Stimulated activated CD8-positive, alpha-beta memory T cell treated with anti-CD3 and anti-CD28 coated beads, Interleukin-7, amount 100 ng/mL, for 1 hour (primary cell): ENCODE measurements at places on chromosomes 2 and 18.

GRCh38 chr2:111246620-111247061 is 125.9 kb downstream of the BCL2L11 start:
- no peak for DNase-seq

GRCh38 chr2:148643421-148643820 is 1.1 kb upstream of the EPC2 start:
- no peak for DNase-seq

DNA sequence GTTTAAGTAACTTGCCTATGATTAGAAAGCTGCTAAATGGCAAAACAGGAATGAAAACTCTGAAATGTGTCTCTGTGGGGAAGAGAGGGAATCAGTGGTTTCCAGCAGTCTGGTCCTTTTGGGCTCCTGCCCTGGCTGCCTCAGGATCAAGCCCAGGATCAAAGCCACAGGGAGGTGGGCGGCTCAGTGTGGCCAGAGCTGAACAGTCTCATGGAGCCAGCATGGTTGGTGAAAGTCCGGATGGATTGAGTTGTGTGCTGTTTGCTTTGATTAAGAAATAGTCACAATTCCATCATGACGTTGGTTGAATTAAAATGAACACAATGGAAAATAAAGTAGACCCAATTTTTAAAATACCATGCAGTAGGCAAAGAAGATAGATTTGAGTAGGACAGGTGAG is 344.2 kb downstream of the LPIN1 start:
- DNase-seq = no peak

GRCh38 chr18:159037-159652 is 788 bp downstream of the USP14 start:
- DNase-seq = no peak

GRCh38 chr2:112767693-112768330 is 3.4 kb upstream of the CKAP2L start:
- no peak for DNase-seq

- DNase-seq = no peak
Observed at GRCh38 chr2:99691926-99692325, 202.1 kb upstream of the REV1 start.

DNA sequence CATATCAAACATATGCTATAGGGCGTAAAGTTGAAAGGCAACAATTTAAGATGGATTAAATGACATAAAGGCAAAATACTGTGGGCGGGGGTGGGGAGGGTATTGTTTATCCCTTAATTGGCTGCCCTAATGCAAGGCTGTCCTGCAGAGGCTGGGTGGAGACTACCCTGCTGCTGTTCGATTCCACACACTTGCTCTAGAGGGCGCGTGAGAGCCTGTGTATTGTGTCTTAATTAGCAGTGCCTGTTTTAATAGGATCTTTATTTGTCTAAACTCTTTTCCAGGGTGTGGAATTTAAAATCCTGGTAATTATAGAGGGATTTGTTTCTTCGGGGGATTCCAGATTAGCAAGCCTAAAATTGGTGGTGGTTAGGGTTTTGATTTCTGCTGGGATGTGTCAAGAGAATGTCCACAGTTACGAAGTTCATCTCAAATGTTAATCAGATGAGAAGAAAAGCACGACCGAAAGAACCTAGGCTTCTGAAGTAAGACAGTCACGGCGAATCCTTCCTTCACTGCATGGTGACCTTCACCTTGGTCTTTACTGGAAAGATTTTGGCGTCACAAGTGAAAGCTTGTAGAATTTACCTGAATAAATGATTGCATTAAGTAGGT is 103.5 kb upstream of the MAP3K20 start:
- DNase-seq = peak; percentile 2

GRCh38 chr2:109481196-109481555 is 132.6 kb downstream of the SEPTIN10 start:
- DNase-seq = no peak

GRCh38 chr18:12520442-12520992 is 112.8 kb downstream of the PRELID3A start:
- no peak for DNase-seq

DNA sequence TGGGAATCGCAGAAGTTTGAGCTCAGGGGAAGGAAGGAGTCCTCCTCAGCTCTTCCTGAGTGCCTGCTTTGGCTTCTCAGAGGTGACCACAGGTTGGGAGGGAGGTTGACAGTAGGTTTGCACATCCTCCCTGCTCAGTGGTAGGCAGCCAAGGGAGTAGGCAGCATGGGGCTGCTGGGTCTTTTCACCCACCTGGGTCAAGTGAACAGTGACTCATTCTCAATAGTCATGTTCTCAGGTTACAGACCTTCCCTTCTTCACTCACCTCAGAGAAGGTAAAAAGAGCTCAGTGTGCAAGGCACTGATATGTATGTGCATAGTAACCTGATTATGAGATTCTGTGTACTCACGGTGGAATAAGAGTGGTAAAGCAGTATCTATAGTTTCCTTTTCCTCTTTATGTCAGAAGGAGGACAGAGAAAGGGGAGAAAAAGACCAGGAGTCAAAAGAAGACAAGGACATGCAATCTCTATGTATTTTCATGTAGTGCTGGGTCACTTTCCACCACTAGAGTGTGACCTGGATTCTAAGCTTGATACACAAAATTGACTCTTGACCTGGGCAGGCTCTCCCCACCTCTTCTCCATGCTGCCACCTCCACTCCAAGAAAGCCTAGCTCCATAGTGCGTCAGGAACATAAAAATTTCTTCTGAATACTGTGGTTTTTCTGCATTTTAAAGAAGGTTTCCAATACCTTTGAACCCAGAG is 36.5 kb upstream of the ASNSD1 start:
- no peak for DNase-seq

DNA sequence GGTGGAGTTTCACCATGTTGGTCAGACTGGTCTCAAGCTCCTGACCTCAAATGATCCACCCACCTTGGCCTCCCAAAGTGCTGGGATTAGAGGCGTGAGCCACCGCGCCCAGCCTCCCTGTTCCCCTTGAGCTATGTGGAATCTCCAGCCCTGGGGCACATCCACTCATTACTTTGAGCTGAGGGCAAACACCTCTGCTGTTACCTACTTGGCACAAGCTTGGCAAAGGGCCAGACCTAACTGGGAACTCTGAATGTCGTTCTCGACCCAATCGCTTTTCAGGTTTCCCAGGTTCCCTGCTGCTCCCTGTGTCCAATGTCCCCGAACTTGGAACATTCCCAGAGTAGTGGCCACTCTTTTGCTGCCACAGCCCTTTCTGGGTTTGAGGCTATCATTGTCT is 40.6 kb downstream of the CHST10 start:
- no peak for DNase-seq

- no peak for DNase-seq
Observed at GRCh38 chr2:113246606-113247005, 32.1 kb downstream of the PAX8 start.

DNA sequence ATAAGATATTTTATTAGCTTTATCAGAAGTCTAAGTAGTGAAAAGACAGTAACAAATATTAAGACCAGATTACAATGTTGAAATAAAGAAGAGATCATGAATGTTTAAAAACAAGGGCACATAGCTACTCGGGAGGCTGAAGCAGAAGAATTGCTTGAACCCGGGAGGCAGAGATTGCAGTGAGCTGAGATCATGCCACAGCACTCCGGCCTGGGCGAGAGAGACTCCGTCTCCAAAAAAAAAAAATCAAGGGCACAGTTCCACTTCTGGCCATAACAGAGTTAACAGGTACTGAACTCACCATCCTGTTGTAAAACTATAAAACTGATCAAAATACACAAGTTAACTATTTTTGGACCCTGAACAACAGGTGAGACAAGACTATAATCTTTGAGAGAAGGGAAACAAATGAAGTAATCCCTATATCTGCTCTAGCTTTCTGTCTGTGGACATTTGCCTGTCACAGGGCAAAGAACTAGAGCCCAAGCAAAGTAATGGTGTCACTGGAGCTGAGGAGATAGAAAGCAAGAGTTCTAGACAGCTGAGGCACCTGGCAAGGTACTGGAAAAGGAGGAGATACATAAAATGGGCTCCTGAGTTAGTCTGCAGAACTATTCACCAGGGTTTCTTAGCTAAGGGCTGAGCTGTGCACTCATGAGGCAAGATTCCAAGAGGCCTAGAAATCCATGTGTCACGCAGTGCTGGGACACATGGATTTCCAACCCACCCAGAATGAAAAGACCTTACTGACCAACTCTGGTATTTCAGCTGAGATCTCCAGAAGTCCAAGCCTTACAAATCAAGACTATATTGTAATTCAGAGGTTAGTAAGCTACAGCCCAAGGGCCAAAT is 15.2 kb downstream of the MMADHC start:
- DNase-seq = no peak

DNA sequence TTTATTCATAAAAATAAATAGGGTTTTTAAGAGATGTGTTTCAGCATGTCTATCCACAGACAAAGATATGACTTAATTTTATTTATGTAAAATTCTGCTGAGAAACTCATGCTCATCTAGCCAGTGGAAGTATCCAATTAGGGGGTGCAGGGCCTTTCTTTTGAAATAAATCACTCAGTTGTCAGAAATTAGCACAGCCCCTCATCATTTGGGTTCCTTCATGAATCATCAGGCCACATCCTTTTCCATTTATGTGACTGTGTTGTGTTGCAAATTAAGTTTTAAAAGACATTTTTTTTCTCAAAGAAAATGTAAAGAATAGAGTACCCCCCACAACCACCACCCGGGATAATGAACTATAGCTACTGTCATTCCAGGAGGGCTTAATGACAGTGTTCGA is 185.8 kb downstream of the NRP2 start:
- DNase-seq = no peak

GRCh38 chr2:10236571-10237391 is 65.9 kb upstream of the HPCAL1 start:
- DNase-seq = no peak

DNA sequence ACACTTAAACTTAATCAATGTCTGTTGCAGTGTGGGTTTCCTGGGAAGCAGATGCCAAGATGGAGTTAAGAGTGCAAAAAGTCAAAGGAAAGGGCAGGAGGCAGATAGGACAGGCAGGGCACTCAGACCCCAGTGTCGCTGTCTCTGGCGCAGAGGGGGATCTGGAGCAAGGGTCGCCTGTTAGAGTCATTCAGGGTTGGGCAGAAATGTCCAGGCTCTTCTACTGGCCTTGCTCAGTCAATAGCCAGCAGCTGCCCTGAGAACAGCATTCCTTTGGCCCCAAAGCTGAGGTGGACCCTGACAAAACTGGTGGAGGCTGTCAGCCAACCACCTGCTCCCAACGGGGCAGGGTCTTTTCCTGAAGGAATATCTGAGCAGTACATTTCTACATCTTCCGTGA is 97.1 kb upstream of the SLC66A3 start:
- no peak for DNase-seq
